Cardiac muscle cell (in vitro differentiated cells and primary cell): ENCODE measurements at places on chromosomes 4 and X.

- DNase-seq = no peak
- no peaks in the 10 kb centered on the region for H3K36me3 ChIP-seq
- H3K27me3 ChIP-seq = no peaks in the 10 kb centered on the region
- peaks cover 5% of the 10 kb centered on the region for H3K4me1 ChIP-seq
Measured at GRCh38 chr4:47519239-47519883, 34.3 kb downstream of the ATP10D start.

- H3K36me3 ChIP-seq = no peaks in the 10 kb centered on the region
- no peak overlapping the region for H3K4me3 ChIP-seq
- no peaks in the 10 kb centered on the region for H3K4me1 ChIP-seq
- H3K27me3 ChIP-seq = no peaks in the 10 kb centered on the region
- no peak overlapping the region for H3K27ac ChIP-seq
Measured at GRCh38 chr4:108850219-108850649, 87.4 kb upstream of the ETNPPL start.

DNA sequence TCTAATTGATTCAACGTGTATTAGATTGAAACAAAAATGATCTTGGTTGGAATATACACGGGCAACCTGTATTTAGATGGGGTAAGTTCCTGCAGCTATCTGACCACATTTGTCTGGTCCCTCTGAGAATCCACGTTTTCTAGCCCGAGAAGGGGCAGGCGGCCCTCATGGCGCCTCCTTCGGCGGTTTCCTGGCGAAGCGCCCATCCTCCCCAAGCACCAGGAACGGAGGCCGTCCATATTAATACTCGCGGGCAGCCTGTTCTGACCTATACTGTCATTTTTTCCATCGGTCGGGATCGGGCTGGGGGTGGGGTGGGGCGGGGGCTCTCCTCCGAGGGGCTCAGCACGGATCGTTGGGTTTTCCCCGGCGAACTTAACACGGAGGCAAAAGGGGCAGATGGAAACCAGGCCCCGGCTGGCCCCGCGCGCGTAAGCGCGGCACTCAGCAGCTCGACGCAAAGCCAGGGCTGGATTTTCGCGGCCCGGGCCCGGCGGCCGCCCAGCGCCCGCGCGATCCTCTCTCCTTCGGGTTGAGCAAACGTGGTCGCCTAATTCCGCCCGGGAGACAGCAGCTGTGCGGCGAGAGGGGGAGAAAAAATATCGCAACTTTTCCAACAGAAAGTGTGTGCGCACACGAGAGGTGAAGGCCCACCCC is 77.2 kb upstream of the BCOR start:
- peak overlapping the region; percentile 44 for H3K4me3 ChIP-seq

DNA sequence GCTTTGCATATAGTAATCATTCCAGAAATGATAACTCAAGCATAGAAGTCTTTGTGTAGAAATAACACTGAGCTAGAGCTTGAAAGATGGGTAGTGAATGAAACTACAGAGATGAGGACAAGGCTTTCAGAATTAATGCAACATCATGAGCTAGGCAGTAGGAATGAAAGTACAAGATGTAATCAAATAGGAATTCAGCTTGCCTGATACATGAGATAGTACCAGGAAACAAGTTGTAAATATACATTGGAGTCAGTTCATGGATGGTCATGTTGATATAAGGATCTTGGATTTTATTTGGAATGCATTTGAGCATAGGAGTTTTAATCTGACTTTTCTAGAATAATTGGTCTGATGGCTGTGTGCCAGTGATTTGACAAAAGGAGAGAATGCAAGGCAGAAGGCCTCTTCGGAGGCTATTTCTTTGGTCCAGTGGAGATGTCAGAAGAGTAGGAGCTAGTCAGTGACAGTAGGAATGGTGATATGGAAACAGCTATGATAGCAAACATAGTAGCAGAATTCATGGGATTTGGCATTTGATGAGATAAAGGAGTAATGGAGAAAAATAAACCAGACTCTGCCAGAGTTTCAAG is 206.4 kb upstream of the PACRGL start:
- H3K27me3 ChIP-seq = no peaks in the 10 kb centered on the region
- H3K27ac ChIP-seq = no peak overlapping the region
- H3K4me1 ChIP-seq = peaks cover 7% of the 10 kb centered on the region
- peak; percentile 19 for DNase-seq
- H3K36me3 ChIP-seq = peaks cover 30% of the 10 kb centered on the region
- H3K4me3 ChIP-seq = no peak overlapping the region

GRCh38 chr4:90495211-90495610 is 368.0 kb downstream of the CCSER1 start:
- no peaks in the 10 kb centered on the region for H3K36me3 ChIP-seq
- no peaks in the 10 kb centered on the region for H3K4me1 ChIP-seq
- DNase-seq = no peak
- no peaks in the 10 kb centered on the region for H3K27me3 ChIP-seq
- H3K27ac ChIP-seq = no peak overlapping the region

- H3K4me1 ChIP-seq = peaks cover 21% of the 10 kb centered on the region
- H3K4me3 ChIP-seq = no peak overlapping the region
- H3K27me3 ChIP-seq = no peaks in the 10 kb centered on the region
- no peaks in the 10 kb centered on the region for H3K36me3 ChIP-seq
Measured at GRCh38 chr4:139908636-139909437, 243.2 kb downstream of the MGST2 start.

- no peaks in the 10 kb centered on the region for H3K4me1 ChIP-seq
- DNase-seq = no peak
- no peaks in the 10 kb centered on the region for H3K27me3 ChIP-seq
- H3K27ac ChIP-seq = no peak overlapping the region
Measured at GRCh38 chrX:19876962-19877361, 10.4 kb downstream of the SH3KBP1 start.

GRCh38 chrX:71292669-71293365 is 8.7 kb upstream of the ITGB1BP2 start:
- peak overlapping the region; percentile 43 for H3K27ac ChIP-seq
- H3K27me3 ChIP-seq = no peaks in the 10 kb centered on the region
- no peak for DNase-seq
- no peak overlapping the region for H3K4me3 ChIP-seq

DNA sequence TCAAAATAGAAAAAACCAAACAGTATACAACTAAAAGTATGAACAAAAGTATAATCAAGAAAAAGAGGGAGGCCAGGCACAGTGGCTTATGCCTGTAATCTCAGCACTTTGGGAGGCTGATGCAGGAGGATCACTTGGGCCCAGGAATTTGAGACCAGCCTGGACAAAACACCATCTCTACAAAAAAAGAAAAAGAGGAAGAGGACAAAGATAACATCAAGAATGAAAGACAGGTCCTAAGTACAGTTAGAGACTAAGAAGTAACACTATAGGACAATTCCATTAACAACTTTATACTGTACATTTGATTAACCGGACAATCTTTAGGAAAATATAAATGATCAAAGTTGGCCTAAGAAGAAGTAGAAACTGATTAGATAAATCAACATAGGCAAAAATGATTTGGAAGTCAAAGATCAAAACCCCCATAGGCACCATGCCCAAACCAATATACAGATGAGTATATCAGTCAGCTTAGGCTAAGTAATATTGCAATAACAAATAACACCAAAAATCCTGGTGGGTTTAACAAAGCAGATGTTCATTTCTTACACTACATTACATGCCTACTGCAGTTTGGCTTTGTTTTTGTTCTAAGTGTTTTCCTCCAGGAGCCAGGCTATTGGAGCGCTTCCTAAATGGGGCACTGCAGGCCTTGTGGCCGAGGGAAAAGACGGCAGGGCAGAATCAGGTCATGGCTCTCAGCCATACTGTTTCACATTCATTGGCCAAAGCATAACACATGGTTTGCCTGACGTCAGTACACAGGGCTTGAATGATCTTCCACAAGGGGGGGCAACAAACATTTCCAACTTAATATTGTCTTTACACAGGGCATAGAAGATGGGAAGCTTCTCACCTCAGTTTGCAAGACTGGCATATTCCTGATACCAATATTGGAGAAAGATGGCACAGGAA is 42.2 kb upstream of the HGFAC start:
- no peaks in the 10 kb centered on the region for H3K4me1 ChIP-seq
- no peak for DNase-seq
- no peaks in the 10 kb centered on the region for H3K27me3 ChIP-seq
- H3K4me3 ChIP-seq = no peak overlapping the region
- H3K36me3 ChIP-seq = no peaks in the 10 kb centered on the region

GRCh38 chrX:40947276-40947675 is 138.0 kb upstream of the USP9X start:
- H3K4me3 ChIP-seq = no peak overlapping the region
- no peaks in the 10 kb centered on the region for H3K27me3 ChIP-seq
- H3K27ac ChIP-seq = no peak overlapping the region

DNA sequence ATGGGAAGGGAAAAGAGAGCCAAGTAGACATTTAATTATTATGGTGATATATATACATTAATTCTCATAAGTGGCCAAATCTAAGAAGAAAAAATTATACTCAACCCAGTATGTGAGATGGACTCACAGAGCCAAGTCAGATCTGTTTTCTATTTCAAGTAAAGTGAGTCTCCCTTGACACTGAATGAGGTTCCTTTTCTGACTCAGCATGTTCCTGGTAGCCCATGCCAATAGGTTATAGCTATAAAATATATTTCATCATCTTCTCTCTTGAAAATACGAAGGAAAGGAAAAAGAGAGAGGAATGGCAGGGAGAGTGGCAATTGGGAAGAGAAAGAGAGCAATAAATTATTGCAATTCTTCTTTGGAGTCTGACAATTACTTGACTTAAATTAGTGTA is 68.8 kb upstream of the GRIA2 start:
- no peaks in the 10 kb centered on the region for H3K36me3 ChIP-seq
- no peaks in the 10 kb centered on the region for H3K4me1 ChIP-seq
- H3K4me3 ChIP-seq = no peak overlapping the region
- H3K27me3 ChIP-seq = no peaks in the 10 kb centered on the region

GRCh38 chr4:53804719-53805118 is 213.4 kb upstream of the LNX1 start:
- no peak for DNase-seq
- H3K36me3 ChIP-seq = no peaks in the 10 kb centered on the region
- no peaks in the 10 kb centered on the region for H3K4me1 ChIP-seq
- H3K27me3 ChIP-seq = no peaks in the 10 kb centered on the region
- no peak overlapping the region for H3K4me3 ChIP-seq

DNA sequence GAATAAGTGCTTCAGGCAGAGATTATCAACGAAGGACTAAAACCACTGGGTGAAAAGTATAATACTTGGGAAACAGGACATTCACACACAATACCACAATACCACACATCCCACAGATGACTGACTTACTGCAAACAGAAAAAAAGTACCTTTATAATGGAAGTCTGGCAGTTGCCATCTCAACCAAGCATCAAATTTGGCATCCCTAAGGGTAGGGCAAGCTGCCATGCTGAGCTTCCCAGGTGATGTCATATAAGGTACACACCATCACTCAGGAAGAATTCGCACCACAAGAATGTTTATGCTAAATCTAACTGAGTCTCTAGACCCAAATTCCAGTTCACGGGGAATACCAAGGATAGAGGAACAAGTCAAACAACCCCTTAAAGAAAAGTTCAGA is 9.1 kb downstream of the QDPR start:
- H3K4me3 ChIP-seq = no peak overlapping the region
- H3K36me3 ChIP-seq = peaks cover 38% of the 10 kb centered on the region
- no peaks in the 10 kb centered on the region for H3K27me3 ChIP-seq
- H3K4me1 ChIP-seq = no peaks in the 10 kb centered on the region

GRCh38 chrX:153829799-153830639 is at the start of gene PDZD4:
PDZD4 (minus strand) TSS chrX:153830544; CDS start chrX:153830298, 246 bp downstream.
- H3K4me3 ChIP-seq = peak within 1 kb of the TSS; percentile 28
- no peaks in the 10 kb centered on the region for H3K4me1 ChIP-seq
- peak; percentile 22 for DNase-seq
- no peak within 1 kb of the TSS for H3K27ac ChIP-seq

DNA sequence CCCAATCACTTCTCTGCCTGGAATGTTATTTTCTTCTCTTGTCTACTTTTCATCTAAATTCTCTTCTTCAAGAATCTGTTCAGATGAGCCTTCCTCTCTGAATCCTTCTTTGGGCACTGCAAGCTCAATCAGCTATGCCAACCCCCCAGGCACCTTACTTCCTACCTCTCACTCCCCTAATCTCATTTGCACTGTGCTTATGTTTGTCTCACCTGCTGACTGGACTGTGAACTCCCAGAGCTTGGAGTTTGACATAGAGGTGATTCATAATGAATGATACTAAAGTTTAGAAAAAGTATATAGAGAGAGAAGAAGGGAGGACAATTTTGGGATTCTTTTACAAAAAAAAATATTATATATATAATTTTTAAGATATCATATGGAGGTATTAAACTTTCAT is 36.3 kb downstream of the ANXA10 start:
- no peak overlapping the region for H3K4me3 ChIP-seq
- no peak overlapping the region for H3K27ac ChIP-seq
- H3K4me1 ChIP-seq = no peaks in the 10 kb centered on the region
- no peak for DNase-seq
- H3K36me3 ChIP-seq = no peaks in the 10 kb centered on the region
- no peaks in the 10 kb centered on the region for H3K27me3 ChIP-seq

GRCh38 chrX:20596856-20597255 is 330.1 kb upstream of the RPS6KA3 start:
- no peaks in the 10 kb centered on the region for H3K36me3 ChIP-seq
- H3K27ac ChIP-seq = no peak overlapping the region
- peaks cover 11% of the 10 kb centered on the region for H3K4me1 ChIP-seq

DNA sequence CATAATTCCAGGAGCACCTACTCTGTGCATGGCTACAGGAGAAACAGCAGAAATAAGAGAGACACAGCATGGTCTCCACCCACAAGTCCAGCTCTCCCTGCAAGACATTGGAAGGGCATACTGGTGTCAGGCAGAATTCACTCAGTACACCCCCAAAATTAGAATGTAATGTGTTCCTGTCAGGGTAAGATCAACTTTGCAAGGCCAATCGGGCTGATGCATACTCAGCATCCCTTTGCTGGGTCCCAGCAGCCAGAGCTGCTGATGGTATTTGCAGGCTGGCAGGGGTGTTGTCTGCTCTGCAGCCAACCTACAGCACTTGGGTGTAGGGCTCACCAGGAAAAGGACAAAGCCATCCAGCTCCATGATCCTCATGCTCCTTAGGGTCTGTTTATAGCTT is 295.4 kb upstream of the STS start:
- no peaks in the 10 kb centered on the region for H3K36me3 ChIP-seq
- no peaks in the 10 kb centered on the region for H3K27me3 ChIP-seq
- H3K4me3 ChIP-seq = no peak overlapping the region
- H3K27ac ChIP-seq = no peak overlapping the region
- H3K4me1 ChIP-seq = peaks cover 16% of the 10 kb centered on the region

GRCh38 chr4:57214654-57215411 is 104.6 kb upstream of the IGFBP7 start:
- no peaks in the 10 kb centered on the region for H3K27me3 ChIP-seq
- DNase-seq = no peak
- H3K36me3 ChIP-seq = no peaks in the 10 kb centered on the region
- H3K4me3 ChIP-seq = no peak overlapping the region
- H3K27ac ChIP-seq = no peak overlapping the region

DNA sequence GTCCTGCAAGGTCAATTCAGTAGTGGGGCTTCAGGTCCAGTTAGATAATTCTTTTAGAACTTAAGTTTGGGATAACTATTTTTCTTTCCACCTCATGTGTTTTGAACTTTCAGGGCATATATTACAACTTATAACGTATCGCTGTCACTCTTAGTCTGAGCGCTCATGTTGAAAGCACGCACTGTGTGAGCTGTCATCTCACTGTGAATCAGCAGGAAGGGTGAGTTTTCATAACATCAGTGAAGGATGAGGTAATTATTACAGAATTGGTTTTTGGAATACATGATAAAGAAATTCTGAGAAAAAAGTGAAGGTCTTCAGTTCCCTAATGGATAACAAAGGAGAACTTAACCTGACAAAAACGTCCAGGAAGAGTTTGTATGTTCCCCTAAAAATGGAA is 45.1 kb upstream of the SLC4A4 start:
- H3K36me3 ChIP-seq = no peaks in the 10 kb centered on the region
- no peak overlapping the region for H3K4me3 ChIP-seq
- no peak overlapping the region for H3K27ac ChIP-seq
- no peaks in the 10 kb centered on the region for H3K27me3 ChIP-seq
- H3K4me1 ChIP-seq = no peaks in the 10 kb centered on the region

- no peak overlapping the region for H3K27ac ChIP-seq
- H3K4me1 ChIP-seq = peaks cover 21% of the 10 kb centered on the region
- no peak for DNase-seq
- H3K27me3 ChIP-seq = no peaks in the 10 kb centered on the region
- H3K4me3 ChIP-seq = no peak overlapping the region
Measured at GRCh38 chr4:13704035-13704434, 76.5 kb upstream of the BOD1L1 start.
